ENCODE measurements at places on chromosomes 13 and 19.

GRCh38 chr13:37602733-37603381, 4.3 kb upstream of the POSTN start:
- no peak for DNase-seq

- no peak for DNase-seq
These were observed 762.5 kb upstream of the ARGLU1 start for GRCh38 chr13:107330484-107330883.

- no peak for DNase-seq
These were observed 1434.7 kb upstream of the PRR20A start for GRCh38 chr13:55705971-55706370.

- DNase-seq, result no peak
These were observed 534.1 kb downstream of the PCDH17 start for GRCh38 chr13:58165617-58166016.

- DNase-seq, result no peak
These were observed 28.5 kb downstream of the VAV1 start for GRCh38 chr19:6800991-6801484.

- no peak for DNase-seq
These were observed 63.4 kb upstream of the C1QTNF9B start for GRCh38 chr13:23960566-23961156.

- peak; percentile 25 for DNase-seq
These were observed at the start of gene TTC9B for GRCh38 chr19:40217934-40218890. Gene TTC9B (minus strand): TSS chr19:40218384. CDS start chr19:40218381, 3 bp downstream.

DNA sequence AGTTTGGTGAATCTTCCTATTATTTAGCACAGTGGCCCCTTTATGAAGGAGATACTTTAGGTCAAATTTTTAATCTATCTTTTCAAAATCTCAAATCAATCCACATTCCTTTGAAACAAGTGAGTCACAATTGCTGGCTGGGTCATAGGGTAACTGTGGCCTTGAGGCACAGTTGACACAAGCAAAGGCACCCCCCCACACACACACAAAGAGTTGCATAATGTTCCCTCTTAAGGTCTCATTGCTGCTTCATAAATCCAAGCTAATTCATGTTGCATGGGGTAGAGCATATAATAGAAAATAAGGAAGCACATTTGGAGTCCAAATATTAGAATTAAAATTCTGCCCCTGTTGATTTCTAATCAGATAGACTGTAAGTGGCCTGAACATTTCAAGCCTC, 171.5 kb downstream of the DLEU7 start:
- DNase-seq, result no peak

GRCh38 chr19:33552928-33553279, 31.3 kb upstream of the PEPD start:
- no peak for DNase-seq
